ENCODE measurements at places on chromosomes 6 and 20. TPM values are rescaled to one million over a fixed set of nuclear protein-coding genes. Genes with fewer than 3 reads are reported as not detected.

- H3K27ac ChIP-seq: no peak overlapping the region
- H3K4me1 ChIP-seq: no peaks in the 10 kb centered on the region
- no peak overlapping the region for H3K4me3 ChIP-seq
Measured at GRCh38 chr6:33664506-33665057, 43.5 kb downstream of the ITPR3 start.

PRL gene
- not detected for total RNA-seq

DNA sequence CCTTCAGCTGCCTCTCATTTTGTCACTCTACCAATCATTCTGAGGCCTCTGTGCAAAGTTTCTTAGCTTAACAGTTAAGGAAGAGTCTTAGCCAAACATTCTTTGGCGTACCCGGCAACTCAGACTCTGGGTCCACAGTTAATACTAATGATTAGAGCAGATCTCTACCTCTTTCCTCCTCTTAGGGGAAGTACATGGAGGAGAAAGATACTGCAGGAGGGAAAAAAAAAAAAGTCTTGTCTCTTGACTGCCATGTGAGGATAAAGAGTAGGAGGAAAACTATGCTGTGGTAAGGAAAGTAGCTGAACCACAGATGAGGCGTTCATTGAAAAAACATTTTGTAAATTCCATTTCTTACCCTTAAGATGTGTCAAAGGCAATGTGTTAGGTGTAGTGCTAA lies 44.0 kb upstream of the MARCKS start:
- peaks cover 19% of the 10 kb centered on the region for H3K4me1 ChIP-seq
- H3K27ac ChIP-seq: no peak overlapping the region
- H3K36me3 ChIP-seq: no peaks in the 10 kb centered on the region
- DNase-seq: no peak

DNA sequence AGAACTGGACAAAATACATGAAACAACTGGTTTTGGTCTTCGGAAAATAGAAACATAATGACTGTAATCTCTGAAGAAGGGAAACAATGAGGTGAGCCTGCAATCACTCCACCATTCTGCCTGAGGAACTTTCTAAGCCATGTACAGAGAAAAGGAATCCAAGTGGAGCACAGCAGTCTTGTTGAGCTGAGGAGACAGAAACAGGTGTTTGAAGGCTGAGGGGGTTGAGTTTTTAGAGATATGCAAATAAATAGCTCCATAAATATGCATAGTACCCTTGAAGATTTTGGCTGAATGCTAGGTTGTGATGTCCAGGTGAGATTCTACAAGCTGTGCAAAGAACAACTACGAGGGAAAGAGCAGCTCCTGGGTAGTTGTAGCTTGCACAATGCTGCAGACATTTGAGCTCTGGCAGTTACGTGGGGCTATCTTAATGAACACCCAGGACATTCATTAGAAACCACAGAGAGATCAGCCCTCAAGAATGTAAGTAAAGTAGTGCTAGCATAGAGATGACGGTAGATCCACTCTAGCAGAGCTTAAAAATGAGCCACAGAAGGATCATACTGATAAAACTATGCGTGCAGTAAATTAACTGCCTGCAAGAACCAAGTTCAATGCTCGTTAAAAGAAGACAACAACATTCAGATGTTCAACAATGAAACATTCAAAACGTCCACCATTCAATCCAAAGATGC lies 24.3 kb downstream of the TUBB2B start:
- no peak overlapping the region for H3K27ac ChIP-seq
- H3K27me3 ChIP-seq: no peaks in the 10 kb centered on the region
- H3K4me1 ChIP-seq: peaks cover 18% of the 10 kb centered on the region
- no peak for DNase-seq
- no peaks in the 10 kb centered on the region for H3K36me3 ChIP-seq

TRIM40 gene
- total RNA-seq: not detected

DNA sequence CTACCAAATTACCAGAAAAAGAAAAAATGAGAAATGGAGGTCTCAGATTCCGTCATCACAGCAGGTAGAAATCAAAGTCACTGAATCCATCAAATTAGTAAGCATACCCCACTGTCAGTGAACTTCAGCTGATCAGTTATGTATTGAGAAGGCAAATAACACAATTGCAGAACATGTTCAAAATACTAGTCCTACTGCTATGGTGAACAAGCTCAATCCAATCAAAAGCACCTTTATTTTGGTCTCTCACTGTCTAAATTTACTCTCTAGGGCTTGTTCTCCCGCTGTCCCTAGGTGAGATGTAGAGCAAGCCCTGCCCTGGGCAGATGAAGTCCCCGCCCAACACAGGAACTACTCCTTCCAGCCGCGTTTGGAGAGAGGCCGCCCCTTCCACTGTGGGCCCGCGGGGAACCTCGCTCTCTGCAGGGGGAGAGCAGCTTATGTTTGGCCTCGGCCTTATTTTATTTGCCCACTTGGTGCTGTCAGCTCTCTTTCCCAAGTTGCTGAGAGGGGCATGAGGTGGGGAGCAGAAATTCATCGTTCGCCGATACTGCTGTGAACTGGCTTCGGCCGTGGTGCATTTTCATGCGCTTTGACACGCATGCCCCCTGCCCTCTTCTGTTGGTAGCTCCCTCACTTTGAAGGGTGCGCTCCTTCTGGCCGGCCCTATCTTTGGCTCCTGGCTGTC lies 14.3 kb upstream of the MAP1LC3A start:
- no peaks in the 10 kb centered on the region for H3K27me3 ChIP-seq
- no peak for DNase-seq
- H3K36me3 ChIP-seq: peaks cover 13% of the 10 kb centered on the region
- H3K27ac ChIP-seq: no peak overlapping the region
- no peaks in the 10 kb centered on the region for H3K4me1 ChIP-seq

RPL7L1 gene
- total RNA-seq: 97.6 TPM

DNA sequence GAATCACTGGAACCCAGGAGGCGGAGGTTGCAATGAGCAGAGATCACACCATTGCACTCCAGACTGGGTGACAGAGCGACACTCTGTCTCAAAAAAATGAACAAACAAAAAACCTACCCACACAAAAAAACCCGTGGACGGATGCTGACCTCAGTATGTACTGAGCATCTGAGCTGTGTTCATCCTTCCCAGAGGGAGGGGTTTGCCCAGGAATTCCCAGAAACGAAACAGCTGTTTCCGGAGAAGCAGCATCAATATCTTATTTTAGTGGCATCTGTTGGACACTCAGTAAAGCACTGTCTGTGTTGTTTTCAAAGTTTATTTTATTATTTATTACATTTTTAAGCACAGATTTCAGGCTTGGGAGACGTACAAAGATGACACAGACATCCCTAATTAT lies 18.7 kb downstream of the NANP start:
- H3K36me3 ChIP-seq: no peaks in the 10 kb centered on the region
- no peak overlapping the region for H3K4me3 ChIP-seq
- no peaks in the 10 kb centered on the region for H3K4me1 ChIP-seq

- DNase-seq: no peak
- no peaks in the 10 kb centered on the region for H3K4me1 ChIP-seq
- no peaks in the 10 kb centered on the region for H3K36me3 ChIP-seq
- no peak overlapping the region for H3K4me3 ChIP-seq
- H3K27me3 ChIP-seq: no peaks in the 10 kb centered on the region
- H3K27ac ChIP-seq: no peak overlapping the region
Measured at GRCh38 chr20:46914789-46915379, 20.2 kb downstream of the EYA2 start.

GRCh38 chr20:41177636-41178035 lies 40.3 kb downstream of the PLCG1 start:
- no peaks in the 10 kb centered on the region for H3K4me1 ChIP-seq
- peaks cover 5% of the 10 kb centered on the region for H3K36me3 ChIP-seq
- no peak overlapping the region for H3K27ac ChIP-seq
- no peak overlapping the region for H3K4me3 ChIP-seq
- no peaks in the 10 kb centered on the region for H3K27me3 ChIP-seq

DNA sequence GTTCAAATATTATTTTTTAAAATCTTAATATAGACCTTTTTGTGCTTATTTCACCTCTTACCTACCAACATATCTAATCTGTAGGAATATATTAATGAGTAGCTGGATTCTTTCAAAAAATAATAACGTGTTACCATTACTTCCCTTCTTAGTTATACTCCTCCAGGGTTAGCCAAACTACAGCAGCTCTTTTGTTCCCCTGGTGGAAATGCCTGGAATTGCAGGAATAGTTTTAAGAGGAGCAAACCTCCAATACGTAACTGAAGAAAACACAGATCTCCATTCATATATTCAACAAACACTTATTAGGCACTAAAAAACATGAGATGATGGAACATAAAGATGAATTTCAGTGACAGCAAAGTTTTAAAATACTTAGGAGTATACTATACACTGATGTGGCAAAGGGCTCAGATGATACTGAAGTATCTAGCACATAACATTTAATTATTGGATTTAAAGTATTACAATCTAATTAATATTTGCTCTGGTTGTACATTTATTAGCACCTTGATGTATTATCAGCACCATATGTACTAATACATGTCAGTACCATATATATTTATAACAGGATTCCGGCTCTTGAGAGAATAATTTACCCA lies 78.3 kb downstream of the TBX18 start:
- H3K36me3 ChIP-seq: no peaks in the 10 kb centered on the region
- H3K27ac ChIP-seq: no peak overlapping the region
- H3K4me3 ChIP-seq: no peak overlapping the region

GRCh38 chr6:162149786-162150185 lies 577.8 kb downstream of the PRKN start:
- no peaks in the 10 kb centered on the region for H3K36me3 ChIP-seq
- DNase-seq: no peak
- H3K4me3 ChIP-seq: no peak overlapping the region
- H3K27ac ChIP-seq: no peak overlapping the region
- H3K4me1 ChIP-seq: no peaks in the 10 kb centered on the region

- H3K27me3 ChIP-seq: no peaks in the 10 kb centered on the region
- H3K4me1 ChIP-seq: peaks cover 33% of the 10 kb centered on the region
- no peaks in the 10 kb centered on the region for H3K36me3 ChIP-seq
Measured at GRCh38 chr6:2844008-2844407, 2.3 kb upstream of the SERPINB1 start.

GPX6 gene
- total RNA-seq: not detected

KHDRBS2 gene
- total RNA-seq: 40.1 TPM

- no peaks in the 10 kb centered on the region for H3K27me3 ChIP-seq
- H3K4me1 ChIP-seq: no peaks in the 10 kb centered on the region
- H3K36me3 ChIP-seq: no peaks in the 10 kb centered on the region
- H3K27ac ChIP-seq: no peak overlapping the region
- no peak overlapping the region for H3K4me3 ChIP-seq
- no peak for DNase-seq
Measured at GRCh38 chr20:46791722-46792416, 82.4 kb downstream of the SLC2A10 start.

CTCFL gene
- not detected for total RNA-seq

All from Karpas-422 (cell line).